ENCODE measurements at places on chromosomes 12 and 14.

- DNase-seq: no peak
Measured at GRCh38 chr12:50232771-50233209, 50.5 kb downstream of the LIMA1 start.

GRCh38 chr12:98037401-98038140 lies 477.8 kb upstream of the TMPO start:
- DNase-seq: no peak

DNA sequence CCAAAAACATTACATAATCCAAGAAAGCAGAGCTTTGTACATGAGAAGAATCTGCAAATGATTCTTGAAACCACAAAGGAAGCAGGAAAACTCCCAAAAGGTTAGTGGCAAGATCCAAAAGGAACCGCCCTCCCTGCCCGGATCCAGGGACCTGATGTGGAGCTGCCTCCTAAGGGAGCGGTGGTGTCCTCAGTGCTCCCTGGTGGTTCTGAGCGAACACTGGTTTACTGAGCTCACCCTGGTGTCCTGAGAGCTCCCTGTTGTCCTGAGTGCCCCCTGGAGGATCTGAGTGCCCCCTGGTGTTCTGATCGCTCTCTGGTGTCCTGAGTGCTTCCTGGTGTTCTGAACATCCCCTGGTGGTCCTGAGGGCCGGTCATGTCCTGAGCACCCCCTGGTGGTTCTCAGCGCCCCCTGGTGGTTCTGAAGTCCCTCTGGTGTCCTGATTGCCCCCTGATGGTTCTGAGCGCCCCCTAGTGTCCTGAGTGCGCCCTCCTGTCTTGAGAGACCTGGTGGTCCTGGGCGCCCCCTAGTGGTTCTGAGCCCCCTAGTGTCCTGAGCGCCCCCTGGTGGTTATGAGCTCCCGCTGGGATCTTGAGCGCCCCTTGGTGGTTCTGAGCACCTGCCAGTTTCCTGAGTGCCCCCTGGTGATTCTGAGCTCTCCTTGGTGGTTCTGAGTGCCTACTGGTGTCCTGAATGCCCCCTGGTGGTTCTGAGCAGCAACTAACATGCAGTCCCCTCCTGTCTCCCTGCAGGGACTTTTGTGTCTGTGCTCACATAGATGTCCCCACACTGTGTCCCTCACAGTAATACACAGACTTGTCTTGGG lies 891.1 kb downstream of the TMEM121 start:
- peak; percentile 40 for DNase-seq

DNA sequence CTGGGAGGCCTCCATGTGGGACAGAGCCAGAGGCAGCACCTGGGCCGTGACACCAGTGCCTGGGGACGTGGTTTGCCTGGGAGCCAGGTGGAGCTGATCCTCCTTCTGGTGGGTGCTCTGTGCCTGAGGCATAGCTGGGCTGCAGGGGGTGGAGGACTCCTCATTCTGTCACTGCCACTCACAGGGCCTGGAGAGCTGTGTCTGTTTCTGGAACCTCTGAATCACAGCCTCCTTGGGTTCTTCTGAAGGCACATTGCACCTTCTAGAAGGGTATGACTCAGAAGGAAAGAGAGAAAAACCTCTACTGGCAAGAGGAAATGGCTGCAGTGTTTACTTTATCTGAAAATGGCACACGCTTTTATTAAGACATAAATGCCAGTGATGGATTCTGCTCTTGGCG lies 659.8 kb downstream of the VRK1 start:
- peak; percentile 36 for DNase-seq

DNA sequence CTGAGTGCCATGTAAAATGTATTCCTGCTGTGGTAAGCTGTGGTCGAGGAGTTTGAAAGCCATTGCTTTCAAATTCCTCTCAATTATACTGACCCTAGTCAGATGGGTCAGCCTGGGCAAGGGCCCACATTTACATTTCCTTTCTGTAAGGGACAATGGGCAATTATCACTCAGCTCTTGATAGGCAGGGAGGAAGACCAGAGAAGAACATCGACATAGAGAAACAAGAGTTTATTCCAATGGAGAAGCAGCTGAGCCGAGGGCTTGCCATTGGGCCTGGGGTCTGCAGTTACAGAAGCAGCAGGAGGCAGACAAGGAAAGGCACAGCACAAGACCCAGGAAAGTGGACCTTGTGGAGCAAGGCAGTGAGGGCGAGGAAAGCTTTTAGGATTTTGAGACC lies 9.7 kb downstream of the NRIP2 start:
- DNase-seq: no peak

DNA sequence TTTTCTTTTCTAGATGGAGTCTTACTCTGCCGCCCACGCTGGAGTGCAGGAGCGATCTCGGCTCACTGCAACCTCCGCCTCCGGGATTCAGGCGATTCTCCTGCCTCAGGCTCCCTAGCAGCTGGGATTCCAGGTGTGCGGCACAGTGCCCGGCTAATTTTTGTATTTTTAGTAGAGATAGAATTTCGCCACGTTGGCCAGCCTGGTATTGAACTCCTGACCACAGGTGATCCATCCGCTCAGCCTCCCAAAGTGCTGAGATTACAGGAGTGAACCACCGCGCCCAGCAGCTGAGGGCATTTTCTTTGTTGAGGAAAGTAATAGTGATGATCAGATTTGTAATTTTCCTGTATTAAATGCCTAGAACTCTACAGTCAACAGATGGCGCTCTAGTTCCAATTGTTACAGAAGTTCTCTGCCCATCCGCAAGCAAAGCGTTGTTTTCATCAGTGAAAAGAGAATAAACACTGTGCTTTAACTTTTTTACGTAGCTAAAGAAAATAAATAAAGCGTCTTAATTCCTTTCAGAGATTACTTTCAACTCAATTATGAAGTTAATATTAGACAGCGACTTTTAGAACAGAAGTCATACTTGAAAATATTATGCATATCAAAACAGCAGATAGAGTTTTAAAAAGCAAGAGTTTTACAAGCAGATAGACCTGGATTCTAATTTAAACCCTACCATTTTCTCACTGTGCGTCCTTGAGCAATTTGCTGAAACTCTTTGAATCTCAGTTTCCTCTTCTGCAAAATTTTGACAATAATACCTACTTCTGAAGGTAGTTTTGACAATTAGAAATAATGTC lies 335.1 kb downstream of the DUSP6 start:
- no peak for DNase-seq

- DNase-seq: no peak
Measured at GRCh38 chr12:116130431-116130830, 147.1 kb downstream of the MED13L start.

DNA sequence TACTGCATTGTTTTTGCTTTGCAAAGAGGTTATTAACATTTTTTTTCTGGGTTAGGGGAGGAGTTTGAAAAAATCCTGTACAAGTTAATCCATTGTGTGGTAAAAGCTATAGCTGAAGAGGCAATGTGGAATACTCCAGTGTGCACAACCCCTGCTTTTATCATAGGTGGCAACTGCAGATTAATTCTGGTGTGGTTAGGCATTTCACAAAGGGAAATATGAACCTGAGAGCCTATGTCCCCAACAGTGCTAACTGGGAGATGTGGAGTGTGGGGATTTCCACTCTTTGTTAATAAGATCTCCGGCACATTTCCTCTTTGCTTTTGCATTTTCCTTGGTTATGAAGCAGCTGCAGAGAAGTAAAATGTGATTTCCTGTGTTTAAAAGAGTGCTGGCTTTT lies 33.6 kb downstream of the PRORP start:
- DNase-seq: no peak

GRCh38 chr14:20798318-20798717 lies 4.3 kb downstream of the RNASE1 start:
- no peak for DNase-seq

DNA sequence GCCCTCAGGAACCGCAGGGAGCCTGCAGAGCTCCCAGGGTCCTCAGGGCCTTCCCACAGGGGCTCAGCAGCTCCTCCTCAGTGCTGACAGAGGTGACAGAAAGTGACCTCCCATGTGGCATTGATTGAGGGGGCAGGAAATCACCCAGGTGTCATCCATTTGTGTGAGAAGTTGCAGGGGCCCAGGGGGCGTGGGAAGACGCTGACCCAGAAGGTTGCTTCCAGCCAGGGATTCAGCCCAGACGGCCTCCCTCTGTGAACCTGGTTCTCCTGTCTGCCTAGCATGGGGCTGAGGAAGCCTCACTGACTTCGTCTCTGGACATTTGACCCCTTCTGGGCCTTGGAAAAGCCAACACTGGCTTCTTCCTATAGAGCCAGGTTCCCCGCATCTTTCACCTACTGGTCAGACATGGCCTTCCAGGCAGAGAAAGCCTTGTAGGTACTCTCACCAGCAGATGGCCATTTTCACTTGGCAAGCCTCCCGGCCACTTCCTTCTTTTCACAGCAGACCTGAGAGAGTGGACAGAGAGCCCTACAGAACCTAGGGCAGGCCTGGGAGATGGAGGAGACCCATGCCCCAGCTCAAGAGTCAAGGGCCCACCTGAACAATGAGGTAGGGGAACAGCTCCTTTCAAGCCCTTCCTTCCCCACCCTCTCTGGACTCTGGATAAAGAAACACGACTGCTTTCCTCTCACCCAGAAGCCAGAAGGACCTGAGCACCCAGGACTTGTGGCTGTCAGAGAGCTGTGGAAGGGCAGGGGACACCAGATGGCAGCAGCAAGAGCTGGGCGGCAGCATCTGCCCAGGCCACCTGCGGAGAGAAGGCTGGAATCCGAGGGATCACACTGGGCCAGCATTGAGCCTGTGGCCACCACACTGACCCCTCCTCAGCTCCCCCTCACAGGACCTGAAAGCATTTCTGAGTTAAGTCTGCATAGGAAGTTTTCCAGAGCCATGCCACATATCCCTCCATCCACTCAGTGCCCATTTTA lies 377.8 kb downstream of the DPF3 start:
- no peak for DNase-seq

- DNase-seq: no peak
Measured at GRCh38 chr14:95380350-95381042, 60.8 kb upstream of the CLMN start.

GRCh38 chr14:87687420-87687819 lies 305.6 kb downstream of the GALC start:
- DNase-seq: no peak

- no peak for DNase-seq
Measured at GRCh38 chr12:96398424-96399119, 1.7 kb downstream of the CDK17 start.

GRCh38 chr12:48980389-48980952 lies 2.3 kb downstream of the WNT1 start:
- no peak for DNase-seq

DNA sequence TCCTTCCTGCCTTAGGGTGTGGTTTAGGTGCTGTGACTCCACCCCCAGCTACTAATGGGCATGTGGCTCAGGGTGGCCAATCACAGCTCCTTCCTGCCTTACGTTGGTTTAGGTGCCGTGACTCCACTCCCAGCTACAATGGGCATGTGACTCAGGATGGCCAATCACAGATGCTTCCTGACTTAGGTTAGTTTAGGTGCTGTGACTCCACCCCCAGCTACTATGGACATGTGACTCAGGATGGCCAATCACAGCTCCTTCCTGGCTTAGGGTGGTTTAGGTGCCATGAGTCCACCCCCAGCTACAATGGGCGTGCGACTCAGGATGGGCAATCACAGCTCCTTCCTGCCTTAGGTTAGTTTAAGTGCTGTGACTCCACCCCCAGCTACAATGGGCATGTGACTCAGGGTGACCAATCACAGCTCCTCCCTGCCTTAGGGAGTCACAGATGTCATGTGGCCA lies 163.9 kb downstream of the TBX5 start:
- DNase-seq: no peak

- no peak for DNase-seq
Measured at GRCh38 chr14:54712465-54713200, 145.7 kb downstream of the SAMD4A start.

DNA sequence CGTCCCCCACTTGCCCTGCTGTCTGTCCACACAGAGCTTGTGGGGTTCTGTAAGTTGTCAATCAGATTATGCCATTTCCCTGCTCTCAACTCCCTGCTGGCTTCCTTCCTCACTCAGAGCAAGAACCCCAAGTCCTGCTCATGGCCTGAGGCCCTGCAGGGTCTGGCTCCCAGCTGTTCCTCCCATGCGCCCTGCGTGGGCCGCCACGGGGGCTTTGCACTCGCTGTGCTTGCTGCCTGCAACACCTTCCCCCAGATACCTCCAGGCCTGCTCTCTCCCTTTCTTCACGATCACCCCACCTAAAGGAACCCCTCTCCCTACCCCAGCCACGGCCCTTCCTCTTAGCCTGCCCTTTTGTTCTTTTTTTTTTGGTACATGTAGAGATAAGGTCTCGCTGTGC lies 234.6 kb downstream of the AACS start:
- DNase-seq: no peak

GRCh38 chr14:71432334-71433110 lies 499.7 kb upstream of the RGS6 start:
- DNase-seq: no peak

DNA sequence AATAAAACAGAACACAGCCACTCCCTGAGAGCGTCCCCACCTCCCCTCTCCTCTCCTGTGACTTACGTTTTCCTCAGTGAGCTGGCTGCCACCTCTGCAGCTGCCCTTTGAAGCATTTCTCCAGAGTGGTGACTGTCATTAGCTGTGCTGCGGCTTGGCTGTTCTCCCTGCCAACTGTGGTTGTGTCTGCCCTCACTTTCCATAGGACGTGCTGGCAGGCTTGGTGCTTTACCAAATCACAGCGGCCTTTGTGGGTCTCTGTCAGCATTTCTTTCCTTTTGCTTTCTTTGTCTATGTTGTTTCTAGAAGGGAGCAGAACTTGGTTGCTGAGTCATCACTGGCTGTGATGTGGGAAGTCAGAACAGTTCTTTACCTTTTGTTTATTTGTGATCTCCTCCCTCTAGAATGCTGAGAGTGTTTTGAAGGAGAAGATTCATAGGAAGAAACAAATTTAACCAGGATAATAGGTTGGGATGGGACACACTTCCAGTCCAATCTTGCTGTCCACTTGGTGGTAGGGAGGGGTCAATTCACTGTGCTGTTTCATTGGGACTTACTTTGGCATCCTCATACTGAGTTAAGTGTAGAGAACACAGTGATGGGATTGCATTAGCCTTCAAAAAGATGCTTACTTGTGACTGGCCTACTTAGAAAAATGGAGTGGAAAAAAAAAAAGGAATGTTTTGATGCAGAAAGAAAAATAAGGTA lies 88.2 kb downstream of the TMX1 start:
- DNase-seq: no peak

- no peak for DNase-seq
Measured at GRCh38 chr14:75280291-75280830, 1.7 kb downstream of the FOS start.

DNA sequence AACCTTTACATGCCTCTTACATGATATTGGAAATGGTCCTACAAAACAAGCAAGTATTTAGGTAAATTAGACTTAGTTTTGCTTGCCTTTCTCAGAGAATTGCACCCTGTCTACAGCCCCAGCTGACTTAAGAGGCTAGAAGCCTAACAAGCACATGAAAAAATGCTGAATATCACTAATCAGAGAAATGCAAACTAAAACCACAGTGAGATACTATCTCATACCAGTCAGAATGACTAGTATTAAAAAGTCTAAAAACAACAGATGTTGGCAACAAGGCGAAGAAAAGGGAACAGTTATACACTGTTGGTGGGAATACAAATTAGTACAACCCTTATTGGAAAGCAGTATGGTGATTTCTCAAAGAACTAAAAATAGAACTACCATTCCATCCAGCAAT lies 103.8 kb downstream of the EGLN3 start:
- DNase-seq: no peak

DNA sequence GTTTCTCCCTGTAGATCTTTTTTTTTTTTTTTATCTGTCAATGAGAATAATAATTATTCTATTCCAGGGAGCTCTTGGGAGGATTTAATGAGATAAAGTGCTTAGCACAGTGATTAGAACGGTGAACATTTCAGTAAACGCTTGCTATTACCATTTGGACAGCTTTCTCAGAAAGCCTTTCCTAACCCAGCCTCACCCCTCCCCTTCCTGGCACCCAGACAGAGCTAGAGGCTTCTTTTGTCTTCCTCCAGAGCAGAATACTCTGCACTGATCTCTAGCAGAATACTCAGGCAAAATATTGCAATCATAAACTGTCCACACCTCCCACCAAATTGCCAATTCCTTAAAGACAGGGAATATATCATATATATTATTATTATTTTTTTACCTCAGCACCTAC lies 66.6 kb downstream of the ERGIC2 start:
- no peak for DNase-seq
